Activated CD4-positive, alpha-beta T cell treated with anti-CD3 and anti-CD28 coated beads, Interleukin-2, amount 50 U/mL, for 48 hours (primary cell): ENCODE measurements at places on chromosomes 5 and 9.

- DNase-seq, result no peak
Observed at GRCh38 chr9:93613791-93614190, 37.4 kb downstream of the PHF2 start.

DNA sequence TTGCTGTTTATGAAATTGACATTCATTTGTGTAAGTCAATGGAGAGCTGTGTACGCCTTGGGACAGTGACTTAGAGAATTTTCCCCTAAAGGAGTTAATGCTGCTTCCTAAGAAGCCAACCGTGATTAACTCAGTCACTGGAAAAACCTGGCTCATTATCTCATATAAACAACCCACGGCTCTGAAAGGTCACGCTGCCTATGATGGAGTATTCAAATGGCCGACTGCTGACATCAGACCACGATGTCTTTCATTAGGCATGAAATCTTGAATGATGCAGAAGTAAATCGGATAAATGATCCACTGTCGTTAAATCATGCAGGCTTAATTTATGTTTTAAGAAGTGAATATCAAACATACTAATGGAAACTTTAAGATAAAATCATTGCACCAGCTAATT lies 603.7 kb downstream of the RAB3C start:
- no peak for DNase-seq

DNA sequence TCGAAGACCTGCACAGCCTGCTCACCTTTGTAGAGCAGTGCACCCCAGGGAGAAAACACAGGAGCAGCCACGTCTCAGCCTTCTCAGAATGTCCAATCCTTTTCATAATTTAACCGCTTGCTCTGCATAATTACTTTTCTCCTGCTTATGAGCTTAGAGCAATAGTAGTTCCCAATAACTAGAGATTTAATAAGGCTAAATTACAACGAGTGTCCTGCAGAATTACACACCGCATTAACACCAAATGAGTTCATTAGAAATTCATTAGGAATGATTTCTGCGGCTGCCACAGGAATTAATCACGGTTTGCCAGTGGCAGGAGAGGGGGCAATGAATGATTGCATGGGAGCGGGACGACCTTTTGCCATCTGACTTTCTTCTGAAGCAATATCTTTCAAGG lies 18.7 kb upstream of the FABP6 start:
- no peak for DNase-seq

GRCh38 chr5:52989025-52989780 lies at the start of gene ITGA2:
ITGA2 (plus strand) TSS chr5:52989352; CDS start chr5:52989469, 117 bp downstream.
- DNase-seq, result peak; percentile 32

DNA sequence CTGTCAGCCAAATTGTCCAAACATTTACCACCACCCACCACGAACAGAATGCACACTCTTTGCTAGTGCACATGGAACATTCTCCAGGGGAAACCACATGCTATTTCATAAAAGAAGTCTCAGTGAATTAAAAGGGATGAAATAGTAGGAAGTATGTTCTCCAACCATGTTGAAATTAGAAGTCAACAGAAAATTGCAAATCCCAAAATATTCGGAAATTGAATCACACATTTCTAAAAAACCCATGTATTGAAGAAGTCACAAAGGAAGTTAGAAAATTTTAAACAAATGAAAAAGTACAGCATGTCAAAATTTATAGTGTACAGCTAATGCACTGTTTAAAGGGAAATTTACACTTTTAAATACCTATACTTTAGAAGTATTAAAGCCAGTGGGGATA lies 50.8 kb downstream of the TGFBR1 start:
- no peak for DNase-seq
